ENCODE measurements at places on chromosomes 12 and 14.

- no peak for DNase-seq
Observed at GRCh38 chr12:121300083-121300819, 3.7 kb upstream of the CAMKK2 start.

- DNase-seq = no peak
Observed at GRCh38 chr12:4535092-4535491, 3.6 kb upstream of the RAD51AP1 start.

GRCh38 chr14:23895480-23895879 is 58.1 kb upstream of the DHRS4 start:
- DNase-seq = no peak

DNA sequence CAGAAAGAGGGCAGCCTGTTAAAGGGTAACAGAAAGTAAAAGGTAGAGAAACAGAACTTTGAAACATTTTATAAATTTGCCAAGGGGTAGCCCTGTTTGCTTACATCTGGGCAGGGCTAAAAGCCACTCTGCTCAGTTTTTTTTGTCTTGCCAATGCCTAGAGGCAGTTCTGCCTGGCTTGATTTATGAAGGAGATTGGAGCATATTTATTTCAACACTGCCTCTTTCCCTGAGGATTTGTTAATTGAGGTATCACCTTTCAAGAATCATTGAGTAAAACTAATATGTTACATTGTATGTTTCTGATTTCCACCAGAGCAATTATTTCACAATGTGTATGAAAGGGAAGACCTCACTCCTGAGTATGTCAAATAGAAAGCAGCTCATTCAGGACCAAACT is 160.8 kb downstream of the GXYLT1 start:
- DNase-seq = no peak

DNA sequence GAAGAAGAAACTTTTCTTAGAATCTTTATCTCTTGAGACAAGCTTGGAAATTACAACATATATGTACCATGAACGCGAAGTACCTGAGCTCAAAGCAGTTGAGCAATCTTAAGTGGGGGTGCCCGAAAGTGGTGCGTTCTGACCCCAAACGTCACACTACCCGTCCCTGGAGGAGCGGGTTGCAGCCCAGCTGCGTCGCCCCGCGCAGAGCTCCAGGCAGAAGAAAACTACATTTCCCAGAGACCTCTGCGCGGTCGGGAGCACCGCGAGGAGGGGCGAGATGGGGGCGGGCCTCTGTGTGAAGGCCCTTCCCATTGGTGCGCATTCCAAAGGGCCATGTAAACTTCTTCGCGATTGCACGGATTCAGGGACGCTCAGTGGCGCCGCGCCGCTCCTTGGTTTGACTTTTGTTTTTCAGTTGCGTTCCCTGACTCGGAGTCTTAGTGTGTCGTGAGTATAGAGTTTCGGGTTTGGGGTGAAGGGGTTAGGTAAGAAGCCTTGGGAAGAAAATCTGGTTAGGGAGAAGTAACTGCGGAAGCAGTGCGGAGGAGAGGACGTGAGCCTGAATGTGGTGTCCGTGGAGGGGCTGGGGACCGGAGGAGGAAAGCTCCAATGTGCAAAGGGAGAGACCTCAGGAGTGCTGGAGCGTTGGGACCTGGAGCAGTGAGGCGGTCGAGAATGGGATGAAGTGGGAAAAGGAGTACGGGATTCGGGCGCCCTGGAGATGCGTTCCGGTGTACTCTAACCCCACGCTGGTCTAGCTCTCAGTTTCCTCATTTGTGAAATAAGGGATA is at the start of gene CCDC77:
Gene CCDC77, plus strand, starts transcription at position 410 of the 794 bp plus-strand sequence. CDS start 7,740 bp downstream, outside the sequence.
- DNase-seq = peak; percentile 84

- no peak for DNase-seq
Observed at GRCh38 chr12:69252033-69252432, 12.7 kb downstream of the CPSF6 start.

DNA sequence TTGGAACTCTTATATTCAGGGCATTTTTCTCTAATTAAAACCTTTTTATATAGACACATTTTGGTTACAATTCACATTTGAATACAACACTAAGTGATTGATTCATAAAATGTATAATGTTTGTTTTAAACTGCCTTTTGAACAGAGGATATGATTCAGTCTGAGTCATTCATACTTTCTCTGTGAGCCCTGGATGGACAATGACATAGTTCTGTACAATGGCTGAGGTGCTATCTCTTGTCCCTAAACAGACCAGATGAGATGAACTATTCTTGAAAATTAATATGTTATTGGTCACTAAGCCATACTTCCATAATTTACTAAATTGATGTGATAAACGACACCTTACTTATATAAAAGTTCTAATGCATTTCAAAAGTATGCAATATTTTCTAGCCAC is 199.7 kb upstream of the ATXN7L3B start:
- no peak for DNase-seq
